ENCODE measurements at places on chromosomes 6 and 20. TPM values are rescaled to one million over a fixed set of nuclear protein-coding genes. Genes with fewer than 3 reads are reported as not detected.

The EPHA7 gene
- total RNA-seq, result 0.14 TPM

DNA sequence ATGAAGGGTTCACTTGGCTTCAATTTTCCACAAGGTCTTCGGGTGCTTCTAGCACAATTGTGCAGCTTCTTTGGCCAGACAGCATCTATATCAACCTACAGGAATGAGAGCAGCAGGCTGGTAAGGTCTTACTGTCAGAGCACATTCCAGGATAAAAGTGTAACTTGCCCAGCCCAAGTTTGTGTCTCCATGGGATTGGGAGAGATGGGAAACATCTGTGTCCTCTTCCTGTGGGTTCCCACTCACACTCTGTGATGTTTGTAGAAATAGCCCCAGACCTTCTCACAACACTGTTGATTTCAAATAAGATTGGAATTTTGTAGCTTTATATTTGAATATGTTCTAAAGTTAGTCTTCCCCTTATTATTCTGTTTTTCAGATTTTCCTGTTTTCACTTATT is 83.4 kb upstream of the RGS17 start:
- no peak for DNase-seq

GRCh38 chr6:166970091-166970490 is 13.7 kb upstream of the RNASET2 start:
- no peak for DNase-seq

GRCh38 chr20:21707999-21708737 is 2.7 kb downstream of the PAX1 start:
- DNase-seq, result no peak

DNA sequence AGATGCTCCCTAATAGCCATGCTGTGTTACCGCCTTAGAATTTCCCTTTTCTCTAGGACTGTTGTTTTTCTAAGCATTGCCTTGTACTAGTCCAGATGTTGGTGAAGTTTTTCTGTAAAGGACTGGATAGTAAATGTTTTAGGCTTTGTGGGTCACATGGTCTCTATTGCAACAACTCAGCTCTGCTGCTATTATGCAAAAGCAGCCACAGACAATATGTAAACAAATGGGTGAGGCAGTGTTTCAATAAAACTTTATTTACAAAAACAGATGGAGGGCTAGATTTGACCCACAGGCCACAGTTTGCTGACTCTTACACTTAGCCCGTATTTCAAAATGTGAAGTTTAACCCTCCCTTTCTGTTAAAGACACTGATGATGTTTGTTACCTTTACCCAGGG is 207.6 kb upstream of the MYLIP start:
- DNase-seq, result no peak

DNA sequence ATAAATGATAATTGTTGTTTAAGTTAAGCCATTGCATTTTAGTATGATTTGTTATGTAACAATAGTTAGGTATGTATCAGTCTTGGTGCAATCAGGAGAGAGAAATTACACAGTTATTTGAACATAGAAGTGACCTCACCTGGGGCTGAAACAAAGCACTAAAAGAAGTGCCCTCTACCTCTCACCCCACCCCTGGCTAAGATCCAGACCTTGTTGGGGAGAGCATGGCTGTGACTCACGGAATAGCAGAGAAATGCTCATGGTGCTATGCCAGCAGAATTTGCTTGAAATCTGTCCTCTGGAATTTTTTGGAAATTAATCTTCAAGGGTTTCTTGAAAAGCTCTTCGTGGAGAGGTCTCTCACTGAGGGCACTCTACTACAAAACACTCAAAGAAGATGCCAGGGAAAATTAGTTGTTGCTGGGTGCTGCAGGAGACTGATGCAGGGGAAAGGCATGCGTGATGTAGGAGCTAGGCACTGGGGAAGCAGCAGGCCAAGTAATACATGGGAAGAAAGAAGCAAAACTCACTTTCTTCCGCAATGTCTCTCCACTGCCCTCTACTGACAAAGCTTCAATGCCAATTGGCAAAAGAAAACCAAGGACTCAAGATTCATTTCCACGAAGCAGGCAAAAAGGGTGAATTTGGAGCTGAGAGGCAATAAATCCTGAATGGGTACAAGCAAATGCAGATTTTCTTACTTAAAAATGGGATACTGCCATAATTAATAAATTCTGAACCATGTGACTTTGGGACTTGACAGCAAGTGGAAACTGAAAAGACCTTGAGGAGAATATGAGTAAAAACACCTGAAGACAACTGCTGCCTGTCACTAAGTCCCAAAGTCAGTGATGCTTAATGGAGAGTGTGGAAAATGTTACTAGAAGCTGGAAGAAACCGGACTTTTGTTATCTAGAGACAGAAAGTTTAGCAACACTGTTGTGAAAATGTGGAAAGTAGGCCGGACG is 136.3 kb upstream of the ZNF184 start:
- DNase-seq, result no peak

GRCh38 chr6:122392564-122393350 is 6.7 kb upstream of the HSF2 start:
- DNase-seq, result no peak

DNA sequence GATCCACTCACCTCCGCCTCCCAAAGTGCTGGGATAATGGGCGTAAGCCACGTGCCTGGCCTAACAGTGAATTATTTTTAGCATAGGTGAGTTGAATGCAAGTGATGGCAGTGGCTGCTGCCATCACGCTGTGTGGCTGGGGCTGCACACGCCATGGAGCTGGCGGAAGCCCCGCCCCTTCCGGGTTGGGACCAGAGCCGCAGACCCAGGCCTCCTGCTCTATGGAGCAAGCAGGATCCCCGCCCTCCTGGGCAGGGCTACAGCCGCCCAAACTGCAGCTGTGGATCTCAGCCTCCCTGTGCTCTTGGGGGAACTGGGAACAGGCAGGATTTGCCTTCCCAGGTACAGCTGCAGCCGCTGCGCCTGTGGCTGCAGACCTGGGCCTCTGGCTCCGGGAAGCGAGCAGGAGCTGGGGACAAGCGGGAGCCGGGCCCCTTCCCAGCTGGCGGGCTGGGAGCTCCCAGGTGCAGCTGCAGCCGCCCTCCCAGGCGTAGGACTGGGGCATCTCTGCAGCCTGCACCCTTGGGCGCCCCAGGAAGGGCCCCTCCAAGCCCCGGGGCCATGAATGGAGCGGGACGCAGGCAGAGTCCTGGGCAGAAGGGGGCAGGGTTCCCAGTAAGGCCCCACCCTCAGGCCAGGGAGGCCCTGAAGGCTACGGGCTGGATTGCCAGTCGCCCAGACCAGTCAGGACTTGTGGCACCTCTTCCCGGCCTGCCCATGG is 30.9 kb upstream of the SLA2 start:
- DNase-seq, result no peak

GRCh38 chr6:82957868-82958245 is 107.8 kb downstream of the UBE3D start:
- no peak for DNase-seq

- DNase-seq, result no peak
Observed at GRCh38 chr6:91305755-91306154, 718.9 kb upstream of the MAP3K7 start.

Data from thoracic aorta (tissue), 2 donors.